COR-L47 (cell line): ENCODE measurements at places on chromosomes 3 and 15.
A peak's percentile ranks its signal among the peaks of the same experiment; 100 is the strongest.

- DNase-seq, result no peak
Observed at GRCh38 chr15:38054488-38054887, 120.0 kb downstream of the TMCO5A start.

- DNase-seq, result peak; percentile 44
Observed at GRCh38 chr15:33091983-33092693, 102.4 kb downstream of the FMN1 start.

DNA sequence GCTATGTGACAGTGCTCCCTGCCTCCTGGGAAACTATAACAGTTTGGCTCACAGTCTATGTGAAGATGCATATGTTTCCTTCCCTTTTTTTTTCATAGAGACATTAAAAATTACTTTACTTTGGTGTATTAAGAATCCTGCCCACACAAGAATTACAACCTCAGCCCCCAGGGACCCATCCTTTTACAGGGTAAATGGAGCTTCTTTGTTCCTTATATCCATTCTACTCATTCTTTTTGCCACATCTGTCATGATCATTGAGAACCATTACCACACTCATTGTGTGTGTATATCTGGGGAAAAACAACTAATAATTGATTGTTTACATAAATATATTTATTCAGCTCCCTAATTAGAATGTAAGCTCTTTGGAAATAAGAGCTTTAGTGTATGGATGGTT is 157.4 kb downstream of the SSR3 start:
- no peak for DNase-seq

DNA sequence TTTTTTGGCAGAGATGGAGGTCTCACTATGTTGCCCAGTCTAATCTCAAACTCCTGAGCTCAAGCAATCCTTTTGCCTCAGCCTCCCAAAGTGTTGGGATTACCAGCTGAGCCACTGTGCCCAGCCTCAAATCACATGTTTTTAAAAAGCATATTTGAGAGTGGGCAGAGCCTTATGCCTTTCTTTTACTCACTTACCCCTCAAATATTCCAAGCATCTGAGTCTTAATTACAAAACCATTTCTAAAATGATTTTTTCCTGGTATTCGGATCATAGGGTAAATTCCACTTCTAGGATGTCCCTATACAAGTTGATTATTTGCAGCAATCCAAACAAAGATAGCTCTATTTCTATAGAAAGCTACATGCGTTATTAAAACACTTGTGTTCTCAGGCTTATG is 106.1 kb downstream of the RFTN1 start:
- no peak for DNase-seq

DNA sequence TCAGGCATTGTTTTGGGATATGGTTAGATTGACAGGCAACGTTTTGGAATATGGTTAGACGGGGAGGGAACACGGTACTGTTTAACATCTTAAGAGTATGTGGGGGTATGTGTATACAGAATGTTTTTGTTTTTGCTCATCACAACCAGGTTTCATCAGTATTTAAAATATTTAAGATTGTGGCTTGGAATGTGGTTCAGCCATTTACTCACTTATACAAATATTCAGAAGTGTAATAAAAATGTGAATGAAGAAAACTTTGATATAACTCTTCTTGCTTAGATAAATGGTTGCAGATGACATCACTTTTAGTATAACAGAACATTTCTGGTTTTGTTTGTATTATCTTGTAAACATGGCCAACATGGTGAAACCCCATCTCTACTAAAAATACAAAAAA is 3.9 kb upstream of the PAK2 start:
- DNase-seq, result no peak
